ENCODE measurements at places on chromosomes 1 and 21.

- DNase-seq: no peak
Observed at GRCh38 chr1:247639381-247639981, 34.1 kb downstream of the OR2G3 start.

- no peak for DNase-seq
Observed at GRCh38 chr1:88581703-88582102, 102.4 kb upstream of the PKN2 start.

DNA sequence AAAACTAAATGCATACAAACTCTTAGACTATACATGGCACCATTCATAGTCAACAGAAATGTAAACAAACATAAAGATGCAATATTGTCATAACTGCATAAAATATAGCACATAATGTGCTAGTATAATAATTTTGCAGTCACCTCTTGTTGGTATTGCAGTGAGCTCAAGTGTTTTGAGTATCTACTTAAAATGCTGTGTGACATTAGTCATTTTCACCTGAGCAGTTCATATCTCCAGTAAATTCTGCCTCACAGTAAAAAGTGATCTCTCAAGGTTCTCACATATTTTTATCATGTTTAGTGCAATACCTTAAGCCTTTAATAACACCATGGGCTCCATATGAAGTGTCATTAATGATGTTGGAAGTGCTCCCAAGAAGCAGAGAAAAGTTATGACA is 29.6 kb upstream of the FMO2 start:
- DNase-seq: no peak

DNA sequence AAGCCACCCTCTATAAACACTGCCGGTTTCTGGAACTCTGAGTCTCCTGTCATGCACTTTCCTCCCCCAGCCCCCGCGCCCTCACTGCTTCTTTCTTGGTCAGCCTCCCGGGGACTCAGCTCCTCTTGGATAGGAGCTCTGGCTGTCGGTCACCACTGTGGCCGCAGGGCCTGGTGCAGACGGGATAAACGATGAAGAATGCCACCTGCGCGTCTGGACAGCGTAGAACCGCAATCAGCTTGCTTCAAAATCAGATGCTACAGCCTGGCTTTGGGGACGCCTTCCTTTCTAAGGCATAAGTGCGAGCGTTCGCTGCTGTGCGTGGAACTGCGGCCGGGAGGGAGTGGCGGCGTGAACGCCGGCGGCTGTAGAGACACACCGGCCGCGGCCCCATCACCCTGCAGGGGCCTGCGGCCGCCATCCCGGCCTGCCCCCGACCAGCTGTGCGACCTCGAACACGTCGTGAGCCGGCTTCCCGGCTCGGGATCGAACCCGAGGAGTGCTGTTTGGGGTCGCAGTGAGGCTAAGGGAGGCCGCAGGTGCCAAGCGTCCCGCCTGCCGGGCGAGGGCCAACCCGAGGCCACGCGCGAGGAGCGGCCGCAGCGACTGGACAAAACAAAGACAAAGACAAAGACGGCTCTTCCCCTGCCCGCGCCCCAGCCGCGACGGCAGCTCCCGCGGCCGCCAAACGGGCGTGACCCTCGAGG is 688 bp downstream of the PTTG1IP start:
- no peak for DNase-seq

GRCh38 chr1:59418363-59419144 is 121.7 kb downstream of the FGGY start:
- no peak for DNase-seq

- DNase-seq: no peak
Observed at GRCh38 chr21:27173053-27173452, 206.2 kb upstream of the ADAMTS5 start.

DNA sequence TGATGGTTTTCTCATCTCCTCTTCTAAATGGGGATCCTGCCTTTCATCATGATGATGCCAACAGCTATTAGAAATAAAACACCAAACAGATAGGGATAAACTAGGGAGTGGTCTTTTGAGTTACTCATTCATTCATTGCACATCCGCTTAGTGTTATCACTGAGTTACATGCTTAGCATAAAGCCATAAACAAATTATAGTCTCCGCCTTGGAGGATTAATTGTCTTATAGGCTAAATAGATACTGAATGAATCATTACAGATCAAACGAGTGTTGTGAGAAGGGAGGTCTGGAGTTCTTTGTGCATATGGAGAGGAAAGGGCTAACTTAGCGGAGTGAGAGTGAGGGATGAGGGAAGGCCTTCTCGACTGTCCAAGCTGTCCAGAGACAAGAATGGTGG is 19.8 kb upstream of the GUCA2B start:
- DNase-seq: no peak

DNA sequence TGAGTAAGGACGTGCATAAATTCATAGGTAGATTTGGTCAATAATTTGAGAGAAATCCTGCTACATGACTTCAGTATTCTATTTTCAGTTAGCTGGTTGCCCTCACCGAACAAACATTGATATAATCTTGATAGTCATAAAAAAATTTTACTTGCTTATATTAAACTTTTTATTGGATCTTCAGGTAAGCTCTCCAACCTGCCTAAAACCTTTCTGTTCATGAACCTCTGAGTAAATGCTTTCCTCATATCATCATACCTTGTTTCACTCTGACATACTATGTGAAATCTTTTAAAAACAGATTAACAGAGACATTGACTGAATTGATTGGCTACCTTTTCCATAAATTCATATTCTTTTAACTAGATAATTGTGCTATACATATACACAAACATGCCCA is 299.0 kb downstream of the NCAM2 start:
- no peak for DNase-seq

DNA sequence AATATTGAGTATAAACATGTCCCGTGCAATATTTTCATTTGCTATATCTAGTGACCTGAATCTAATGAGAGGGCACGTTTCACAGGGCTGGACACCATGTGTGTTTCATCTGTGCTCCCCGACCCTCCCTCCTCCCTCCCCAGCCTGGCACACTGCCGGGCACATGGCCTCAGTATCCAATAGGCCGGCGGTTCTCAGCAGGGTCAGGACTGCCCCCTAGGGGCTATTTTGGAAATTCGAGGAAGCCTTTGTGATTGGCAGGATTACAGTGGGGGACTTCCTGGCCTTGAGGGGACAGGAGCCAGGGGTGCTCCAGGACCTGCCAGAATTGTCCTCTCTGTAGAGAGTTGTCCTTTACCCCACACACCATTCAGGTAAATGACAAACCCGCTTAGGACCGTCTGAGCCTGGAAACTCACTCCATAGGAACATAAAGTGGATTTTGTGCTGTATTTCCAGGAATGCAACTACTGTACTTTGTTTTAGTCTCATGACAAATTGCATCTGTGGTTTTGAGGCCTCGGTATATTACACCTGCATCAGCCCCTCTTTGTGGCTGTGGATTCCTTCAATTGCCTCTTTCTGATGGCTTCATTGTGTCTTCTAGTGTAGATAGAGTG is 109.5 kb upstream of the SIM2 start:
- DNase-seq: no peak

DNA sequence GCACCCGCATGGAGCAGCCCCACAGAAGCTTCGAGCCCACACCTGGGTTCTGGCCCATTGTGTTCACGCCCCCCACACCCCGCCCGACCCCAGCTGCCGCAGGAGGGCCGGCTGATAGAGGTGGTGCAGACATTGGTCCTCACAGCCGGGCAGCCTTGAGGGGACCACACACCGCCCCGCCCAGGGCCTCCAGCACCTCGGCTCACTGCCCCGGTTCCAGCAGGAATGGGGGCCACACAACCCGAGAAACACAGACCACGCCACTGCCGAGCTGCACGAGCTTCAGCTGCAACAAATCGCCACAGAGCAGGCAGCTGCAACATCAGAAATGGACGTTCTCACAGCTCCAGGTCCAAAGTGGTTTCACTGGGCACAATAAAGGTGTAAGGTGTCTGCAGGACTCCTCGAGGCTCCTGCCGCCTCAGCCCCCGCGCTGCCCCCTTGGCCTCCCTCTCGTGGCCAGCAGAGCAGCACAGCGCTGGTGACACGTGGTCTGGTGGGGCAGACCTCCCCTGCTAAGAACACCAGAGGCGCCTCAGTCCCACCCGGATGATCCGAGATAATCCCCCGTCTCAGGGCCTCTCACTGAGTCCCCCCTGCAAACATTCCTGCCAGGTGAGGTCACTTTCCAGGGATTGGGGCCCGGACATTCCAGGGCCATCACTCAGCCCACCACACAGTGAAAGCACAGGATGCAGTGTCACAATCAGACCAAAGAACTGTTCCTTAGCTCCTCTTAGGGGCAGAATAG is 62.3 kb upstream of the ADARB1 start:
- peak; percentile 68 for DNase-seq

DNA sequence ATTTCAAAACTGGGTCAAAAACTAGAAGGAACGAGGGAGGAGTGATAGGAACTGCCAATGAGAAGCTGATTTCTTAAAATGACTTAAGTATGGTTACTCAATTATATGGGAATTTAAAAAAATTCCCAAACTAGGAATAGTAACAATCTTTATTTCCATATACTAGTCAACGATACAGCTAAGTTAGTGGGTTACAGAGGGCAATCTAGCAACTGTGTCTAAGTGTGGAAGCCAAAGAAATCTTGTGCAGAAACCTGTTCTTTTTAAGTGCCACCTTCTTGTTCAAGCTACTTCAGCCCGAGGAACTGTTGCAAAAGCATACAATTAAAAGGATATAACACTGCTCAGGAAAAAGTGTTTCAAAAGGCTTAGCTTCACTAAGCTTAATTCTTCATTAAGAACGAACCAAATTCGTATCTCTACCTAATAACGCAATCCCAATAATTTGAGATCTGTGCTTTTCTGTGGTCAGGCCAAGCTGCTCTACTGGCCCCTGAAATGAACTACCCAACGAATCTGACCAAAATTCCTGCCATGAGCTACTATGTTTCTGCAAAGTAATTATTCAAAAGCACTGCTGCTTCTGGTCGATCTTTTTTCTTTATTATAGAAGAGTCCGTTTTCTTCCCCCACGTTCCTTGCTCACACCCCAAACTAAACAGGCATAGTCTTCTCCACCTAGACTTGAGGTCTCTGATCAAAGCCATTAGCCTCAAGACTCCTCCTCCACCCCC is 1.8 kb downstream of the USP24 start:
- DNase-seq: no peak

DNA sequence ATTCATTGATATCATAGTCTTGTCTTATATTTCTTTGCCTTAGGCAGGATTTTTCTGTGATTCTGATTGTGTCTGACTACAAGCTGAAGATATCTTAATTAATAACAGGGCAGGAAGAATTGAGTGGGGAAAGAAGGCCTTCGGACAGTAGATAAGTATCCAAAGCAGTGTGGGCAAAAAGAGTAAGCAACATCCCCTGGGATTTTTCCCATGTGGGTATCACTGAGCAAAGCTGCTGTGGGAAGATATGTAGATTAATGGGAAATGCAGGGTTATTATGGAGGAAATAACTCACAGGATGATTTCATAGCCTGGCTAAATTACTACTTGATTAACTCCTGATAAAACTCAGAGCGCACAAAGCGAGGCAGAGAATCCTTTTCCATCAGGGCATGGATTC is 55.7 kb downstream of the RGS5 start:
- no peak for DNase-seq

- DNase-seq: no peak
Observed at GRCh38 chr1:117559139-117559538, 46.7 kb upstream of the TENT5C start.

GRCh38 chr1:10178597-10179405 is 31.6 kb upstream of the KIF1B start:
- DNase-seq: no peak

- no peak for DNase-seq
Observed at GRCh38 chr21:44650265-44650972, 4.0 kb downstream of the KRTAP12-4 start.

DNA sequence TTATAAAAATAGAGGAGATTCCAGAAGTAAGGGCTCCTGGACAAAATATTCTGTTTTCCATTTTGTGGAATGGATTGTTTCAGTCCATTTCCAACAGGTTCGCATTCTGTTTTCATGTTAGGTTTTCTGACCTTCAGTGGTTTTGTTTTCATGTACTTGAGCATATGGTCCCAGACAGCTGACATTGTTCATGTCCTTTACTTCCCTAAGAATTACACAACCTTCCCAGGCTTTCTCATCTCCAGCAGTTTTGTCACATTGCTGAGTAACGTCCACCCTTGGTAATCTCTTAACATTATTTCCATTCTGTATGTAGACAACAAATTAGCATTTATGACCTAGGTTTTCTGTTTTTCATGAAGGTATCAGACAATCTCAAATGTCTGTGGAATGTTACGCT is 21.0 kb upstream of the ERRFI1 start:
- no peak for DNase-seq

DNA sequence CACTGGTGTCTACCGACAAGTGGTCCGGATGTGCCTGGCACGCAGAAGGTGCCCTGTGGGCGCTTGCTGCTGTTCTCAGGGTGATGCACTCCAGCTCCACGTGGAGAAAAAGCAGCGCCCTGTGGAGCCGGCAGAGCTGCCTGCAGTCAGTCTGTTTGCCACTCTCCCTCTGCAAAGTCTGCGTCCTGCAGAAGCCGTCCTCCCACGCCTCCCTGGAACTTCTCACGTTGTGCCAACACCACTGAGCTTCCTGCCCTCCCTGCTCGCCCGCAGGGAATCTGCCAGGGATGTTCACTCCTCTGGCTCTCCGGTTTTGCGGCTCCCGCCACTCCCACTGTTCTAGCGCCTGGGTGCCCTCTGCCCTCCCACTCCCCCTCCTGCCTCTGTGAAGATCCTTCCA is 19.8 kb upstream of the UBXN10 start:
- DNase-seq: no peak

GRCh38 chr21:25904044-25904695 is 169.4 kb downstream of the GABPA start:
- DNase-seq: no peak

DNA sequence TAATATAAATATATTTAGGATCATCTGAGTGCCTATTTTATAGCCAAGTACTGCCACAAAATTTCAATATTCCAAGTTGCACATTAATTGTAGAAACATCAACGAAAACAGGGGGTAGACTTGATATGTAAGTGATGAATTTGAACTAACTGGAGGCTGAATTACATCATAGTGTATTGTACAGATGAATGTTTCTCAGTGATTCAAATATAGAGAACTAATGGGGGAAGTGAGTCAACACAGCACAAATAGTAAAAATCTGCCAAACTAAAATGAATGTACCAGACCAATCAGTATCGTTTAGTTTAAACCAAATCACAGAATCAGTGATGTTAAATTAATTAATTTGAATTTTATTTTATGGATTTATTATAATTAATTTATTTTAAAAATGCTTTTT is 42.8 kb downstream of the RTCA start:
- DNase-seq: no peak

- no peak for DNase-seq
Observed at GRCh38 chr1:37893673-37894072, 34.3 kb upstream of the MTF1 start.

GRCh38 chr1:99137554-99138206 is 126.6 kb upstream of the PLPPR4 start:
- DNase-seq: no peak

- no peak for DNase-seq
Observed at GRCh38 chr1:93699049-93699384, 17.4 kb upstream of the BCAR3 start.

- no peak for DNase-seq
Observed at GRCh38 chr21:28885853-28886177, 106.9 kb downstream of the LTN1 start.
